PC-9 (cell line): ENCODE measurements at places on chromosomes 3 and 15. TPM values are rescaled to one million over a fixed set of nuclear protein-coding genes. Genes with fewer than 3 reads are reported as not detected.

Gene PLA2G4D
- total RNA-seq = 0.90 and 1.4 TPM in 2 replicates

Gene GFM1
- total RNA-seq = 43.0 and 45.4 TPM in 2 replicates

- no peak for DNase-seq
Measured at GRCh38 chr3:160684368-160684740, 7.4 kb downstream of the ARL14 start.

Gene CALML4
- 10.9 and 12.6 TPM in 2 replicates for total RNA-seq

Gene GPR27
- total RNA-seq = not detected in 2 replicates

Gene MYO5C
- total RNA-seq = 35.6 and 41.1 TPM in 2 replicates

DNA sequence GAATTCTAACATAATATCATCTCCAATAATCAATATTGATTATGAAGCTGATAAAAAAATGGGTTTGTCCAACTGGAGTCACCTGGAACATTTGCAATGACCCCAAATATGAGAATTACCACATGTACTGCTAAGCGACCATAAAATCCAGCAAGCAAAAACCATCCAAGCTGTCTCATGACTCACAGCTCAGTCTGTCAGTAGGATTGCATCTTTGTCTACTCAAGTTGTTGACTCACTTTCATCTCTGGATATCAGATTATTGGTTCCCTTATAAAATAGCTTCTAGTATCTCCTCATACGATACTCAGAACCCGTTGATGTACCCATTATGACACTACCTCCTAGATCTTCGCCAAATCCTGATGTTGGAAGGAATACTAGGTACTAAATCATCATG is 209.8 kb upstream of the ATP11B start:
- no peak for DNase-seq

Gene FGF7
- total RNA-seq = not detected in 2 replicates

- DNase-seq = no peak
Measured at GRCh38 chr3:23112491-23112890, 90.6 kb upstream of the UBE2E2 start.

- DNase-seq = no peak
Measured at GRCh38 chr15:60773901-60774300, 295.0 kb upstream of the ICE2 start.

Gene KNG1
- not detected in 2 replicates for total RNA-seq

- DNase-seq = no peak
Measured at GRCh38 chr15:91593067-91593466, 260.4 kb upstream of the SLCO3A1 start.

Gene SLC27A2
- 5.8 and 7.5 TPM in 2 replicates for total RNA-seq

GRCh38 chr3:127991681-127992080 is 60.6 kb upstream of the SEC61A1 start:
- no peak for DNase-seq

Gene GOLGA6L7
- not detected in 2 replicates for total RNA-seq

Gene TWF2
- 102 and 115 TPM in 2 replicates for total RNA-seq

GRCh38 chr3:186035277-186035676 is 73.6 kb downstream of the ETV5 start:
- DNase-seq = no peak

Gene CA12
- 3.8 and 4.6 TPM in 2 replicates for total RNA-seq

DNA sequence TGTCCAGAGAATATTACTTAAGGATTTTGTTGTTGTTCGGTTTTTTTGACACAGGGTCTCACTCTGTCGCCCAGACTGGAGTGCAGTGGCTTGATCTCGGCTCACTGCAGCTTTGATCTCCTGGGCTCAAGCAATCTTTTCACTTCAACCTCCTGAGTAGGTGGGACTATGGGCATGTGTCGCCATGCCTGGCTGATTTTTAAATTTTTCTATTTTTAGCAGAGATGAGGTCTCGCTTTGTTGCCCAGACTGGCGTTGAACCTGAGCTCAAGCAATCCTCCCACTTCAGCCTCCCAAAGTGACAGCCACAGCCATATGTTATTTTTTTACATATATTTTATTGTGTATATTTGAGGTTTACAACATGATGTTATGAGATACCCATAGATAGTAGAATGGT is 86.8 kb upstream of the UMPS start:
- no peak for DNase-seq

DNA sequence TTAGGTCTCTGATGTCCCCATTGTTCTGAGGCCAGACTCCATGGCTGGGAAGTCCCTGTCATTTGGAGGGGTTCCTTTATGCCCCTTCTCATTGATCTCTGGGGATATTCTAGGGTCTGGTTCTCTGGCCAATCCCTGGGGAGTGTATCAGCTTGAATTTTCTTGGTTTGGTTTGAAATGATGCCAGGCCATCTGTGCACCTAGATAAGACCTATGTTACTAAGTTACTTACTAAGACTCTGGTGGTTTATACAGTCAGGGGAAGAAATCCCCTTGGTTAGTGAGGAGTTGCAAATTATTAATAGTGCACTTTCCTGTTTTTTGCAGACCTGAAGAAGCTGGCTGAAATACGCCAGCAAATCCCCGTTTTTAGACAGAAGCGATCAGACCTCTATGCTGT is 20.3 kb downstream of the NIT2 start:
- no peak for DNase-seq

DNA sequence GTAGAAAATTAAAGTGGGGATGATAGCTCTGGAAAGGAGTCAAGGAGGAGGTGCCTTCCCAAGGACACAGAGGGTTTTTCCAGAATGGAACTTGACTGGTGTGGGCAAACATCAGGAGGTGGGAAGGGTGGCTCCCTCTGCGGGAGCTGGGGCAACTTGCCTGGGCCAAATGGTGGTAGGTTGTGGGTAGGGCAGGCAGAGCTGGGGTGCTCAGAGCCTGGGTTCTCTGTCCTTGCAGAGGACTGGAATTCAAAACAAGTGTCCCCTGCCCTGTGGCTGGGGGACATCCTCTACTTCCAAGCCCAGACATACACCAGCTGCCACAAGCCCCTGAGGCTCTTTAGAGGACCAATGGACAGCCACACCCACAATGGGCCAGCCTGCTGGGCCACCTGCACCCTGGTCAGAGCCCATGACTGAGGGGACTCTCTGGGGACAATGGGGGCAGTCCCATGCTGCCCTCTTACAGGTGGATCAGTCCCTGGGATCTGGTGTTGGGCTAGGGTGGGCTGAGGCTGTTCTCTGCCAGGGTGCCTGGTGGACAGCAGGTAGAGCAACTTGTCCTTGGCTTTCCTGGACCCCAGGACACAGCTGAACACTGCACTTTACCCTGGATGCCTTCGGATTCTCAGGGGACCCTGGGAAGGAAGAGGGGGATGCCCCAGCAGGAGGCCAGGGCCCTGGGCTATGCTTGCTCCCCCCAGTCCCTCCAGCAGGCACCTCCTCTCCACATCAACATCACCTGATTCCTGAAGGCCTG is 38.6 kb upstream of the CSPG4 start:
- DNase-seq = no peak

- DNase-seq = no peak
Measured at GRCh38 chr3:196938576-196938975, 3.8 kb downstream of the NCBP2 start.

GRCh38 chr3:49476563-49476962 is 6.5 kb downstream of the DAG1 start:
- DNase-seq = no peak

Gene IQCH
- total RNA-seq = 7.5 and 8.6 TPM in 2 replicates

- DNase-seq = no peak
Measured at GRCh38 chr3:130529486-130530215, 12.7 kb downstream of the COL6A6 start.
